ENCODE measurements at places on chromosomes 6 and 20.

DNA sequence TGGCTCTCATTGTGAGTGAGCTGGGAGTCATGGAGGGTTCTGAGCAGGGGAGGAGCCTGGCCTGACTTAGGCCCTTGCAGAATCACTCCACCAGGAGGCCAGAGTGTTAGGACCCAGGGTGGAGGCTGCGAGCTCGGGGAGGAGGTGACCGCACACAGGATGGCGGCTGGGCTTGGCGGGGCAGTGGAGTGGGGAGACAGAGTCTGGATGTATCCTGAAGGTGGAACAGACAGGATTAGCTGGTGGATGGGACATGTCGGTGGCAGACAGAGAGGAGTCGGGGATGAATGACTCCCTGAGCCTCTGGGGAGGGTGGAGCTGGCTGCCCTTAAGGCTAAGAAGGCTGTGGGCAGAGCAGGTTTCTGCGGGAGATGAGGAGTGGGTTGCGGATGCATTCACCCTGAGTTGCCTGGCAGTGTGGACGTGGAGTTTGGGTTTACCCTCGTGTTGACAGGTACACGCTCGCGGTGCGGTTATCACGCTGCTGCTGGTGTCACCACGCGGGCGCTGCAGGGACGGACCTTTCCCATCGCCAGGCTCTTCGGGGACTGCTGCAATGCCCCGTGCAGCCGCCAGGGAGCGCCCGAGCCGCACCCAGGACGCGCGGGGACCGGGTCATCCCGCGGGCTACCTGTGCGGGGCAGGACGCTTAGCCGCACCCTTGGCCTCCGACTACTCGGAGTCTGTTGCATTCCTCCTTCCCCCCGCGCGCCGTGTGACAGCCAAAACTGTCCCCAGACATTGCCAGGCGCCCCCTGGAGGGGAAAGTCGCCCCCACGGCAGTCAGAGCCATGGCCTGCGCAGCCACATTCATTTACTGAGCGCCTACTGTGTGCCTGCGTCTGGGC lies 43.0 kb upstream of the PTGIS start:
- peak; percentile 65 for DNase-seq

DNA sequence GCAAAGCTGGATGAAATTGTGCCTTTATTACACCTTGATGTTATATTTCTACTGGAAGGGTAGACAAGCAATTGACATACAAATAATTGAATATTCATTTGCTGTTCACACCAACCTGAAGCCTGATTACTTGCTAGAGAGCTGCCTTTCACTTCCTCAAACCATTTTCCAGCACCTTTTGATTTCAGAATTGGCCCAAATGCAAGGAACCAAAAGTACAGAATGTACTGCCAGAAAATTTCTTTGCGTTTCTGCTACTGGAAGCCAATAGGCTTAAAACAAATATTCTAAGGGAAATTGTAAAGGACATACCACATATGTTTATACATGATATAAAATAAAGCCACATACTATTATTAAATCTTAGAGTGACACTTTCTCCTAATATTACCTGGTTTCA lies 94.5 kb downstream of the RFPL4B start:
- no peak for DNase-seq

- no peak for DNase-seq
Observed at GRCh38 chr20:32603046-32603726, 18.1 kb upstream of the NOL4L start.

DNA sequence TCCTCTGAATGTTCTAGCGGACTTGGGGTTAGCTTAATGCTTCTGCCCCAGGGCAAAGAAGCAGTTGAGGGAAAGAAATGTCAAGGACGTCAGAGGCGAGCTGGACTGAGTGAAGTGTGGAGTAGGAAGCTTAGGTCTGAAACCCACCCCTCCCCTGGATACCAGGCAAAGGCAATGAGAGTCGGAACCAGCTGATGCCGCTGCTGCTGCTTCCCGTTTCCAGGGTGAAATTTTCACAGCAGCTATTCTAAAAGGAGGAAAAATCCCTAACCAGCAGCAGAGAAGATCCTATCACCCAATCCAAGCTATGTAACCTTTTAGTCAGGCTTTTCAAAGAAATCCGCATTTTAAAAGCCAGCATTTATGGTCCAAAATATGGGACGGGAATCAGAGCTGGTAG lies 564.3 kb downstream of the LMBRD1 start:
- peak; percentile 53 for DNase-seq

GRCh38 chr6:44569931-44570385 lies 182.5 kb downstream of the CDC5L start:
- DNase-seq: no peak

DNA sequence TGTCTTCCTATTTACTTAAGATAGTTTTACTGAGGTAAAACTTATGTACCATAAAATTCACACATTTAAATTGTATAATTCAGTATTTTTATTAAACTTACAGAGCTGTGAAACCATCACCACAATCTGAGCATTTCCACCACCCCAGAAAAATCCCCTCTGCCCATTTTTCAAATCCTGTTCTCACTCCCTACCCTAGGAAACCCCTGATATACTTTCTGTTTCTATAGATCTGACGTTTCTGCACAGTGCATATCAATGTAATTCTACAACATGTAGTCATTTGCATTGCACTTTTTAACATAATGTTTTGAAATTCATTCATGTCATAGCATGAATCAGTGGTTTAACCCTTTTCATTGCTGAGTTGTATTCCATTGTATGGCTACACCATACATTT lies 96.7 kb upstream of the OPRM1 start:
- no peak for DNase-seq

DNA sequence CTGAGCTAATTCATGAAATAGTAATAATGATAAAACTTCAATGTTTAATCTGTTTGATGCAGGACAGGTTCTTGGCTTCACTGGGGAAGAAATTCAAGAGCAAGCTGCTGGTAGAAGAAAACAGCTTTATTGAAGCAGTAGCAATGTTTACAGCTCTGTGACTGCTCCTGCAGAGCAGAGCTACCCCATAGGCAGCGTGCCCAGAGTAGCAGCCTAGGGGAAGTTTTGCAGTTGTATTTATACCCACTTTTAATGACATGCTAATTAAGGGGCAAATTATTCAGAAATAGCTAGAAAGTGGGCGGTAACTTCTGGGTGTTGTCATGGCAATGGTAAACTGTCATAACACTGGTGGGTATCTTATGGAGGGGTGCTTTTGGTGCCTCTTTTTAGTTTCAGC lies 518.0 kb downstream of the RFPL4B start:
- no peak for DNase-seq

DNA sequence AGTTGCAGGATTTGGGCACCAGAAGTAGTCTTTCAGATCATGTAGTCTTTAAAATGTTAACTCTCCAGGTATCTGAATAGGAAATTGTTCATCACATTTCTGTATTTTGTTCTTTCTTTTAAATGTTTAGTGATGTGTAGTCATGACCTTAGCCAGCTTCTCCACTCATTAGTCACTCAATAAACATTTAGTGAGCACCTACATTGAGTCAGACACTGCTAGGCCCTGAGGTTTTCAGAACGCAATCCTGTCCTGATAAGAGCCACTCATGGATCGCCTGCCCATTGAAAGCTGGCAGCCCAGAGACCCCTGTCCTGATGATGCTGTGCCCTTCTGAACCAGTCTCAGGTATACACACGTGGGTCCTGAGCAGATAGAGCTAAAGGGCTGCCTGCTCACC lies 163.4 kb upstream of the HEY2 start:
- DNase-seq: no peak

GRCh38 chr20:62893700-62894099 lies 32.1 kb upstream of the TCFL5 start:
- no peak for DNase-seq

DNA sequence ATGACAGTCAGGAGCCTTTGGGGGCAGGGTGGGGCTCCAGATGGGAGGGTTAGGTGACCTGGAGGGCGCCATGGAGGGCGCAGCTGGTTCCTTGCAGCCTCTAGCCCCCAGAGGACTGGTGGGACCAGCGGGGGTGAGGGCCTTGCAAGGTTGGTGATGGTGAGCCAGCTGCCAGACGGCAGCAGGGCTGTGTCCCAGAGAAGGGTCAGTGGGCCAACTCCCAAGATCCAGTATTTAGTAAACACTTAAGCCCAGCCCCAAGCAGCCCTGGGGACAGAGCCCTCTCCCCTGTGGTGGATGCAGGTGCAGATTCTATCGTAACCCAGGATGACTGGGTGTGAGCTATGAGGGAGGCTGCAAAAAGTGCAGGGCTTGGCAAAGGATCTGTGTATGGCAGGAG lies 201.5 kb upstream of the RNF24 start:
- DNase-seq: no peak
